ENCODE measurements at places on chromosomes 2 and 18.

DNA sequence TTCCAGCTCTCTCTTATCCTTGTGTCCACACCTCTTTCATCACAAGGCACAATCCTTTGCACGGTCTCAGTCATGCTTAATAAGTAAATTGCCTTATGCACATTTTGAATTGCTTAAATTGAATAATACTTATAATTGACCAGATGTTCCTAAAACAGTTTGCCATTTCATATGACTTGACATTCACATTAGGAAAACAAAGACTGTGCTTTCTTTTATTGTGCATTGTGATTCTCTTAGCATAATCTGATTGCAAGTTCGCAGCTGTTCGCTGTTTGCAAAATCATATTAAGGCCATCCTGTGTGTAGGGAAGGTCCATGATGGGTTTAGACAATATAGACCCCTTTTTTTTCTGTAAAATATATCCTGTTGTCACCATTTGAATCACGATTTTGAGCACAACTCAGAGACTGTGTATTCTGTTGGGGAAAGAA, 75.6 kb downstream of the RNF144A start:
- H3K27ac ChIP-seq: peak overlapping the region; percentile 63
- DNase-seq: no peak
- H3K36me3 ChIP-seq: peaks cover 10% of the 10 kb centered on the region

GRCh38 chr18:23135550-23136325, 453 bp downstream of the CABLES1 start:
- peak; percentile 83 for DNase-seq
- no peaks in the 10 kb centered on the region for H3K36me3 ChIP-seq
- H3K4me3 ChIP-seq: peak overlapping the region; percentile 81
- no peaks in the 10 kb centered on the region for H3K27me3 ChIP-seq
- H3K27ac ChIP-seq: peak overlapping the region; percentile 91

GRCh38 chr2:202005272-202005887, 28.3 kb upstream of the FZD7 start:
- no peak overlapping the region for H3K27ac ChIP-seq
- no peak overlapping the region for H3K4me3 ChIP-seq

DNA sequence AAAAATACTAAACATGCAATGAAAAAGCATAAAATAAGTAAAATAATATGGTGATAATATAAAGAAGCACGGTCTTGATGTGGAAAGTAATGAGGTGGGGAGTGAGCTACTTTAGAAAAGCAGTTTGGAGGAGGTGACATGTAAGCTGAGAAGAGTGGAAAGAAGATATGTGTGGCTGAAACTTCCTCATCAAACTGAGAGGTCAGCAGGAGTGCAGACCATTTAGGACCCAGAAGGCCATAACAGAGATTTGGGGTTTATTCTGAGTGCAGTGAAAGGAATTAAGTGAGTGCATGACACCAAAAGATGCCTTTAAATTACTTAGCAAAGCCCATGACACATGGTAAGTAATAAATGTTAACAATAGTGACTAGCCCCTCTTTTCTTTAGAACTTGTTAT, 24.4 kb upstream of the TMEM182 start:
- H3K36me3 ChIP-seq: no peaks in the 10 kb centered on the region
- H3K4me1 ChIP-seq: peaks cover 7% of the 10 kb centered on the region
- H3K4me3 ChIP-seq: peak overlapping the region; percentile 100
- H3K27me3 ChIP-seq: no peaks in the 10 kb centered on the region
- no peak overlapping the region for H3K27ac ChIP-seq

DNA sequence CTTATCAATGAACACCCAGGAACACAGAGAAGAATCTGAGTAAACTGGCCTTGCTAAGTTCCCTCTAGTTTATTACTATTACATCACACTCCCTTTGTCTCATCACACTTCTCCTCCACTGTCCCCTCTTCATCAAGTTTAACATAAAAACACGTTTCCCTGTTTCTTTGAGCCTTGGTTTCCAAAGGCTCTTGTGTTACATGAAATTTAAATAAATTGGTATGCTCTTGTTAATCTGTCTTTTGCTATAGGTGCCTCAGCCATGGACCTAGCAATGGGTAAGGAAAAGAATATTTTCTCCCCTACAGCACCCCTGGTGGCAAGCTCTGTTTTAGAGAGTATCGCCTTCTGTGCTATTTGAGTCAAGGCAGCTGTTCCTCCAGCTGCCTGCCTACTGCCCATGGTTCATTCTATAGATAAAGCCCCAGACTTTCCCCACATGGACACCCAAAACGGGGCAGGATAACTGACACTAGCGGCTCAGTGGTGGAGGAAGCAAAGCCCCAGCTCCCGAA, 31.8 kb downstream of the TGIF1 start:
- no peaks in the 10 kb centered on the region for H3K4me1 ChIP-seq
- H3K27me3 ChIP-seq: no peaks in the 10 kb centered on the region
- no peaks in the 10 kb centered on the region for H3K36me3 ChIP-seq
- H3K27ac ChIP-seq: no peak overlapping the region

- H3K4me1 ChIP-seq: no peaks in the 10 kb centered on the region
- no peak overlapping the region for H3K4me3 ChIP-seq
- no peaks in the 10 kb centered on the region for H3K27me3 ChIP-seq
- H3K27ac ChIP-seq: no peak overlapping the region
- no peak for DNase-seq
Observed at GRCh38 chr2:170252414-170252813, 74.5 kb downstream of the MYO3B start.

DNA sequence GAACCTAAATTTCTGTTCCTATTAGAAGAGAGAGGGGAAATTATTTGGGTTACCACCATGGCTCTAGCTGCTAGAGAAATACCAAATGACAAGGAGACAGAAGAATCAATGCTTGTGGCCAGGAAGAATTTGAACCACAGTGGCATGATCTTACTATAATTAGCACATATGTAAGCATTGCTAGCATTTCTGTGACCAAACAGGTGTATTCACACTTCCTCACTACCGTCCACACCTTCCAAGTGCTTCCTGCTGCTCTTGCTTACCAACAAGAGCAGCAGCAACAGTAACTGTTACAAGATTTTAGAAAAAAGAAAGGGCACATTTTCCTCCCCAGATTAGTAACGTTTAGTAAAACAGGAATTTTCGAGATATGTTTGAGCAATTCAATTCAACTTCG, 60.5 kb downstream of the CDH7 start:
- no peaks in the 10 kb centered on the region for H3K36me3 ChIP-seq
- H3K27ac ChIP-seq: no peak overlapping the region
- no peak for DNase-seq
- no peaks in the 10 kb centered on the region for H3K4me1 ChIP-seq

GRCh38 chr2:6832596-6833299, 33.0 kb downstream of the CMPK2 start:
- H3K4me1 ChIP-seq: no peaks in the 10 kb centered on the region
- H3K27ac ChIP-seq: no peak overlapping the region
- no peaks in the 10 kb centered on the region for H3K27me3 ChIP-seq
- no peak for DNase-seq

DNA sequence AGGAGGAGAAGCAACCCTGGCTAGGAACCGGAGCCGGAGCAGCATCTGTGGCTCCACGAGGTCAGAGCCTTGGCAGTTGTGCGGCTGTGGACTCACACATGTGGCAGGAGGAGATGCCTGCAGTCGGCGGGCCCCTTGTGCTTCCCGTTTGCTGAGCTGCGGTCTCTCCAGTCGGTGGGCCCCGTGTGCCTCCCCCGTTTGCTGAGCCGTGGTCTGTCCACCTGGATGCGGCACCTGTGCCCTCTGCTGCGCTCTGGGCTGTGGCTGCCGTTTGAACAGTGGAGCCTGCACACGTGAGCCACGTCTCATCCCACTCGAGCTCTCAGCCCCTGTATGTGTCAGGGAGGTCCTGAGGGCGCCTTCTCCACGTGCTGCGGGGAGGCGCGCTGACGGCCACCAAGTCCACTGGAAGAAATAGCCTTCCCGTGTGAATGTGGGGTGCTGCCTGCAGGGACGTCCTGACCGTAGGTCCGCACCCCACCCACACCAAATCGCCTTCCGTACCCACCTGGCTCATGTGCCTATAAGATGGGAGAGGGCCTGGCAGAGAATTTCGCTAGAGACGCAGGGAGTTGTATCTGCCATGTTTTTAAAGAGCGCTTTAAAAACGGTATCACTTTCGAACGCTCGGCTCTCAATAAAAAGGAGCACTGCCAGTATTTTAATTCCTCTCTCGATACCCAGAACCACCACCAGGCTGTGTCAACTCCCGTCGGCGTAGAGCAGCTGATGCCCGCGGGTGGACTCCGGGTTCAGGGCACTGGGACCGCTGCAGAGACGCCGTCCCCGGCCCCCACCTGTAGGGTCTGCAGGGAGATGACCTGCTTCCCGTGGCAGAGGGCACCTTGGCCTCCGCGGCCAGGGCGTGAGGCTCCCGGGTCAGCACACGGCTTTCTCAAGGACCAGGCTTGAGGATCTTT, 117.0 kb downstream of the NFATC1 start:
- no peaks in the 10 kb centered on the region for H3K4me1 ChIP-seq
- H3K27me3 ChIP-seq: no peaks in the 10 kb centered on the region
- no peak overlapping the region for H3K27ac ChIP-seq
- no peaks in the 10 kb centered on the region for H3K36me3 ChIP-seq
- H3K4me3 ChIP-seq: no peak overlapping the region

- H3K4me1 ChIP-seq: no peaks in the 10 kb centered on the region
- no peak overlapping the region for H3K4me3 ChIP-seq
- no peak for DNase-seq
- peaks cover 20% of the 10 kb centered on the region for H3K36me3 ChIP-seq
Observed at GRCh38 chr2:241443486-241444223, 64.7 kb downstream of the STK25 start.

GRCh38 chr18:79962311-79962710, 2.1 kb upstream of the HSBP1L1 start:
- no peaks in the 10 kb centered on the region for H3K27me3 ChIP-seq
- no peaks in the 10 kb centered on the region for H3K36me3 ChIP-seq
- no peaks in the 10 kb centered on the region for H3K4me1 ChIP-seq
- no peak overlapping the region for H3K27ac ChIP-seq
- H3K4me3 ChIP-seq: no peak overlapping the region
- DNase-seq: no peak

DNA sequence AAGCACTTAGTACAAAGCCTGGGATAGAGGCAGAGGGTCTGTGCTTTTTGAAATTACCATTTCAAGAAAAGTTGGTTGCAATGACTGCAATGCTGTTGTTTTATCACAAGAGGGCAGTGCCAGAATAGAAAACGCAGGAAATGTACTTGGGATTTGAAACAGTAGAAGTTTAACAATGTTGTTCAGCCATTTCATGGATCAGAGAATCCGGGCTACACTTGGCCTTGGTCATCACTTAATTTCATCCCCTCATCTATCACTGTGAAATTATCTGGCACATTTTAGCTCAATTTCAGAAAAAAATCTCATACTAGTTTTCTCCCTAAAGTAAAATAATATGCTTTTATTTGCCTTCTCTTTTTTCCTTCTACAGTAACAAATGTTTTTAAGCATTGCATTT, 70.8 kb downstream of the RAPGEF4 start:
- H3K36me3 ChIP-seq: no peaks in the 10 kb centered on the region
- no peak overlapping the region for H3K4me3 ChIP-seq
- H3K27ac ChIP-seq: no peak overlapping the region
- no peaks in the 10 kb centered on the region for H3K4me1 ChIP-seq
- H3K27me3 ChIP-seq: no peaks in the 10 kb centered on the region

DNA sequence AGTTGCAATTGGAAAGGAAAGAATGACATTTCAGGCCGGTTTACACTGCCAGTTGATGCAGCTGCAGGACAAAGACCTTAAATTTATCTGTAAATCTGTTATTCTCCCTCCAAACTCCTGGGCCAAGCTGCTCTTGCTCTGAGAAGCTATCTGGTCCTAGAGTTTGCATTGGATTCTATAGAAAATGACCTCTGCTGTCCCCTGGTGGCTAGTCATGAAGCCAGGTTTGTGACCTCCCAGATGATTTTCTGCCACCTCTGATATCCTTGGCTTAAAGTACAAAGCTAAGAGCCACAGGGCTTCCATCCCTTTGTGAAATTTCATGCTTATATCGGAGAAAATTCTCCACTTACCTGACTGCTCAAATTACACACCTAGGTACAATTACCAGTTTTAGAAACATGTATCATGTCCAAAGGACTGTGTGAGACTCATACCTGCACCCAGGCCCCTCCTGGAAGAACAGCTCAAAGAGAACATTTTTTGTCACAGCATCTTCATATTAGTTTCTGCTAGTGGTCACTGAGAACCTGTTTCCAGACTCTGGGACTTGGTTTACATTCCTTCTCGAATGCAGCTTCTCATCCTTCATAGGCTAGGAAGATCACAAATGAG, 28.9 kb upstream of the IER3IP1 start:
- no peaks in the 10 kb centered on the region for H3K27me3 ChIP-seq
- peak; percentile 37 for DNase-seq
- no peaks in the 10 kb centered on the region for H3K4me1 ChIP-seq
- H3K36me3 ChIP-seq: no peaks in the 10 kb centered on the region

DNA sequence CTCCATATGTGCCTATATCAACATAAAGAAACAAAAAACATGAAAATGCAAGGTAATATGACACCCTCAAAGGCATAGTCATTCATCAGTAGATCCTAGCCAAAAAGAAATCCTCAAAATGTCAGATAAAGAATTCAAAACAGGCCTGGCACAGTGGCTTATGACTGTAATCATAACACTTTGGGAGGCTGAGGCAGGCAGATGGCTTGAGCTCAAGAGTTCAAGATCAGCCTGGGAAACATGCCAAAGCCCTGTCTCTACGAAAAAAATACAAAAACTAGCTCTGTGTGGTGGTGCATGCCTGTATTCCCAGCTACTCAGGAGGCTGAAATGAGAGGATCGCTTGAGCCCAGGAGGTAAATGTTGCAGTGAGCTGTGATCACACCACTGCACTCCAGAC, 284.6 kb upstream of the KLHL29 start:
- DNase-seq: no peak
- H3K4me3 ChIP-seq: no peak overlapping the region
- no peaks in the 10 kb centered on the region for H3K4me1 ChIP-seq
- no peaks in the 10 kb centered on the region for H3K36me3 ChIP-seq
- no peaks in the 10 kb centered on the region for H3K27me3 ChIP-seq
- H3K27ac ChIP-seq: no peak overlapping the region

- no peaks in the 10 kb centered on the region for H3K27me3 ChIP-seq
- no peak for DNase-seq
- H3K4me3 ChIP-seq: no peak overlapping the region
- H3K4me1 ChIP-seq: peaks cover 3% of the 10 kb centered on the region
- H3K27ac ChIP-seq: no peak overlapping the region
Observed at GRCh38 chr18:61683856-61684255, 209.0 kb downstream of the RNF152 start.

- no peak overlapping the region for H3K27ac ChIP-seq
- DNase-seq: no peak
- H3K36me3 ChIP-seq: no peaks in the 10 kb centered on the region
- no peak overlapping the region for H3K4me3 ChIP-seq
- H3K4me1 ChIP-seq: no peaks in the 10 kb centered on the region
Observed at GRCh38 chr2:183948861-183949260, 649.5 kb upstream of the ZNF804A start.
